ENCODE measurements at places on chromosomes 2 and 18.

DNA sequence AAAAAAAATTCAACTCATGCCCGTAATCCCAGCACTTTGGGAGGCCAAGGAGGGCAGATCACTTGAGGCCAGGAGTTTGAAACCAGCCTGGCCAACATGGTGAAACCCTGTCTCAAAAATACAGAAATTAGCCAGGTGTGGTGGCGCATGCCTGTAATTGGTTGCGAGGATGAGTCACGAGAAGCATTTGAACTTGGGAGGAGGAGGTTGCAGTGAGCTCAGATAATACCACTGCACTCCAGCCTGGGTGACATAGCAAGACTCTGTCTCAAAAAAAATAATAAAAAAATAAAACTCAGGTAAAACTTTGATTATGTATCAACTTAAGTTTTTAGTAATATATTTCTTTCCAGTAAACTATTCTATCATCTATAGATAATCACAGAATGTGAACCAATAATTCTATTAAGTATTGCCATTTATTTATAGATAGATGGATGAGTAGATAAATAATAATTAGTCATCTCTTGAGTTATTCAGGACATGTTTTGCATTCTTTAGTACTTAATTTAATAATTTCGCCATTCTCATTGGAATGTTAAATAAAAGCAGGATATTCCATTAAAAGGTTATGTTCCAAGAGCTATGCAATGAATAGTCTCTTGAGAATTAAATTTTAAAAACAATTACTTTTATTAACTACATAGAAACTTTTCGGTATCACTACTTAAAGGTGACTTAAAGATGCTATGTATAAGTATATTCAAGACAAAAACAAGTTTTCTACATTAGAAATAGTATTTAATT lies 48.7 kb downstream of the WDPCP start:
- DNase-seq: no peak

DNA sequence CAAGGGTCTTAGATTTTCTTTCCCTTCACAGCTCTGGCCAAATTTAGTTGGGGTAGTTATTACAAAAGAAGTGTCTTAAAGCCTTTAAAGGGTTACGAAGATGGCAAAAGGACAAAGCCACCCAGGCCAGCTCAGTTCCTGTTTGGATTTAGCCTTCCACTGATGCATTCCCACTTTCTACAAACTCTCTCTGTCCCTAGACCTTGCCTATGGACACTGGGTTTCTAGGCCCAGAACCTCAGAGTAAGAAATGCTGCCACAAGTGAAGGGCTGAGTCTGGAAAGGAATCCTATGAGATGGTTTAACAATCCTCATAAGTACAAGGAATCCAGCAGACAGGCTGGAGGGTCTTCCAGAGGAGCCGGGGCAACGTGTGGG lies 13.4 kb downstream of the NFE2L2 start:
- no peak for DNase-seq

DNA sequence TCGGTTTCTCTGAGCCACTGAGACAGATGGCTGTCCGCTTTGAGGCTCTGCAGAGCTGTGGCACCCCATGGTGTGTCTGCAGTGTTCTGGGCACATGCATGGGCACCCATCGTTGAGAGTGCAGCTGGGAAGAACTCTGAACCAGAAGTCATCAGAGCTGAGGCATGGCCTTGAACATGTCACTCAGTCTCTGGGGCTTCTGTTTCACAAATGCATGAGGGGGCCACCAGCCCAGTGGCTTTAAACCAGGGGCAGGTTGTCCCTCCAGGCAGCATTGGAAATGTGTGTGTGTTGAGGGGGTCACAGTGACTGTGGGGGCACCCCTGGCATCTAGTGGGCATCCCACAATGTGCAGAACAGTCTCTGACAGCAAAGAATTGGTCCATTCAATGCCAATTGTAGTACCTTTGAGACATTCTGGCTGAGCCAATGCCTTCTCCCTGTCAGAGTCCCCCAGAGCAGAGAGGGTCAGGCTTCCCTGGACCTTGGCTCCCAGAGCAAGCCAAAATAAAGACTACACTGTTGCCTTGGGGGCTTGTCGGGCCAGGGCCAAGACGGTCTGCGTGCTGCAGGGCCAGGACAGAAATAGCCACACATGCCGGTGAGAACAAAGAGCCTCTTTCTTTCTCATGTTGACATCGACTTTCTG lies 9.3 kb upstream of the PSMD1 start:
- no peak for DNase-seq

DNA sequence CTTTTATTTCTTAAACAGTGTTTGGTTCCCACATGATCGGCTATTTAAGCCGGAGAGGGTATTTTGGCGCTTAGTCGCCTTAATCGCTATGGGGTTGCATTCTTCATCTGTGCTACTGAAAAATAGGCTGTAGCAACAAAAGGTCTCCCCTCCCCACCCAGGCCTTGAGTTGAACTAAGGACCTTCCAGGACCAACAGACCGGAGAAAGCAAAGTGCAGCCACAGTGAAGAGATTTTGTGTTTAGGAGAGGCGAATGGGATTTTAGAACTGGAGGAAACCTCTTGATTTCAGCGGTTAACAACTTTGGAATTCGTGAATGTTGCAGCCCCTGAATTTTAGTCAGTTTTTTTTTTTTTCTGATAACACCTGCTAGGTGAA lies 1.4 kb downstream of the ITGA6 start:
- DNase-seq: no peak

DNA sequence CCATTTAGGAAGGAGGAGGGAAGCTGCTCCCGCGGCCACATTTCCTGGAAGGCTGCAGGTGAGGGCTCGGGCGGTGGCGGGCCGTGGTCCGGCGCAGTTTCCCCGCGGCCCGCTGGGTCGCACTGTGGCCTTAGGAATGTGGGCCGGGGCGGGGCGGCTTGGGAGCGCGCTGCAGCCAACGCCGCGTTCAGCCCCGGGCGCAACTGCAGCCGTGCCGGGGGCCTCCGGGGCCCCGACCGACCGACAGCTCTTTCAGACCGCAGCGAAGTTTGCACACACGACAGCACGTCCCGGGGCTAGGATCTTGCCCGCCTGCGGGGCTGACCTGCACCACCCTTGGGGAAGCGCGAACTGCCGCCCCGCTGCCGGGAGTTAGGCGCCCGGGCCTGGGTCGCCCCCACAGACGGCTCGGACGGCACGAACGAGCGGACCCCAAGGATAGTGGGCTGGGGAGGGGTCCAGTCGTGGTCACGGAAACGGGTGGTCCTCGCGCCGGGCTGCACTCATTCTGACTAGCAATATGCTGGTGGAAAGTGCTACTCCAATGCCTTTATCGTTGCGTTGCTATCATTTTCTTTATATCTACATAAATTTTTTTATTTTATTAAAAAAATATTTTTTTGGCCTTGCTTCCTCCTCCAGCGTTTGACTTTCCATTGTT lies 69.9 kb upstream of the DLX2 start:
- peak; percentile 26 for DNase-seq

- no peak for DNase-seq
Observed at GRCh38 chr2:21519821-21520220, 396.1 kb downstream of the TDRD15 start.

GRCh38 chr2:130251535-130251872 lies 53.3 kb upstream of the TUBA3E start:
- no peak for DNase-seq

- no peak for DNase-seq
Observed at GRCh38 chr2:52886556-52886955, 881.0 kb upstream of the CHAC2 start.

DNA sequence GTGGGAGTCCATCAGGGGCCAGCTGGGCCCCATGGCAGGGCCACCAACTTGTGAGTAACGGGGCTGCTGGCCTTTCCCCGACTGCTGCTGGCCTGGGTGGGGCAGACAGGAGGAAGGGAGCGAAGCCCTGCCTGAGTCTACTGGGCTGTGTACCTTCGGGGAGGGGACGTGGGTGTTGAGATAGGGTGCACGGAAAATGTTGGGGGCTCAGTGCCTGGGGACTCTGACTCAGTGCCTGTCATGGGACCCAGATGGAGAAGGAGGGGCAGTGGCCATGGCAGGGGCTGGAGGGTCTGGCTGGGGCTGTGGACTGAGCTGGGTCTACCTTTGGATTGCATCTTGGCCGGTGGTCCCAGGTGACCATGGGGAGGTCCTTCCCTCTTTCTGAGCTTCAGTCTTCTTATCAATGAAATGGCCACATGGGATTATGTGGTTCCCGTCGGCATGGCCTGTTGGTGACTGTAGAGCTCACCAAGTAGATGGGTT lies 4.0 kb downstream of the SLC4A3 start:
- no peak for DNase-seq

GRCh38 chr2:69169655-69170389 lies 156.8 kb downstream of the ANTXR1 start:
- DNase-seq: no peak

GRCh38 chr2:37576831-37577230 lies 94.6 kb downstream of the CDC42EP3 start:
- DNase-seq: no peak

- no peak for DNase-seq
Observed at GRCh38 chr18:50726960-50727589, 92.7 kb downstream of the MRO start.

DNA sequence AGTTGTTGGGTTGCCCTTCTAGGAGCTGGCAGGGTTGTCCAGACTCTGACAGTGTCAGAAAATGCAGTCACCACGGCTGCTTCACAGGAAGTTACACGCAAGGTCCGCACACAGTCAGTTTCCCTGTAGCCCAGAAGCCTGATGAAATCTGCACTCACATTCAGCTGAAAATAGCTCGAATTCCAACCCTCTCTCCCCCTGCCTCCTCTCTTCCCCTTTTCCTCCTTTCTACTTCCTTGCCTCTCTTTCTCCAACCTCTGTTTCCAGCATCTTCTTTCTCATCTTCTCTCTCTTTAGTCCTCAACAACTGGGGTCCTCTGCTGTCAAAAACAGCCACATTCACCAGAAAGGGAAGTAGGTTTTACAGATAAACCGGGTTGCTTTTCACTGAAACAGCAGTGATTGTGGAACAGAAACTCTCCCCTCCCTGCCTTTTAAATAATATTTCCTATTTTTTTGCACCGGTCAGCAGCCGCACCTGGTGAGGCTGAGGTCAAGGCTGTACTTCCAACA lies 69.3 kb downstream of the BCL11A start:
- no peak for DNase-seq

DNA sequence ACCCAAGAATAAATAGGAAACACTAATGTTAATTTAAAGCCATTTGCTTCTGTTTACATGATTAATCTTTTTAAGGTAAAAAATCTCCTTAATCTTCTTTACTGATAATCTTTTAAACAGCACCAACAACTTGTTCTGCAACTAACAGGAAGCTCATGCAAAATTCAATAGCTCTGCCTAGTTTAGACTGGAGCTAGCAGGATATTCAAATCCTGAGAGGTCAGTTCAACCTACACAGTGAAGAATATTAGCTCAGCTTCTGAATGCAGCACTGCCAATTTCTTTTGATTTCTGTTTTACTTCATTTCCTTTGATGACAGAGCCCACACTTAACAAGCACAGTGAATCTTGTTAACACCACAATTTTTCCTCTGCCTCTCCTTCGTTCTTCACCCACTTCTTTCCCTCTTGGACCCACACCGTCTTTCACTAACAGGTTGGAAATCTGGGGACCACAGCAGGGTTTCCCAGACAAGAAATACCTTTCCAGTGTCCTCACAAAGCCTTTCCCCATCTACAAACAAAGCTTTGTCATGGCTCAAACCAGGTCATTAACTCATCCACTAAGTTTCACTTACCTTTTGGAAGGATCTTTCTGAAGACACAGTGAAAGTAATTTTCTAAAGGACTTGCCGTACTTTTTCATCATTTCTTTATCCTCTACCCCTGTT lies 109.8 kb downstream of the STK39 start:
- no peak for DNase-seq

DNA sequence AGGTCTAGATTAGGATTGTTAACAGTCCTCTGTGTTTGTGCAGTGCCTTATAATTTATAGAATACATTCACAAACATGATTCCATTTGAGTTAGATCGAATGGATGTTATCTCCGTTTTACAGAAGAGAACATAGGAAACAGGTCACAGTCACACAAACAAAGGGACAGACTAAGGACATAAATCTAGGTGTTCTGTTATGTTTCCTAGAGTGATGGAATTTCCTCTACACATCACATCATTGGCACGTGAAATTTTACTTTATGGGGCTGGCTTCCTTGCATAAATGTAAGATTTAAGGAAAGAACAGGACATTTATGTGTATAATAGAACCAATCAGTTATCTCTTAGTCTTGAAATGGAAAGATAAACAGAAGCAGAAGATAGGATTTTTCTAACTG lies 6.4 kb downstream of the TRIM54 start:
- DNase-seq: no peak

DNA sequence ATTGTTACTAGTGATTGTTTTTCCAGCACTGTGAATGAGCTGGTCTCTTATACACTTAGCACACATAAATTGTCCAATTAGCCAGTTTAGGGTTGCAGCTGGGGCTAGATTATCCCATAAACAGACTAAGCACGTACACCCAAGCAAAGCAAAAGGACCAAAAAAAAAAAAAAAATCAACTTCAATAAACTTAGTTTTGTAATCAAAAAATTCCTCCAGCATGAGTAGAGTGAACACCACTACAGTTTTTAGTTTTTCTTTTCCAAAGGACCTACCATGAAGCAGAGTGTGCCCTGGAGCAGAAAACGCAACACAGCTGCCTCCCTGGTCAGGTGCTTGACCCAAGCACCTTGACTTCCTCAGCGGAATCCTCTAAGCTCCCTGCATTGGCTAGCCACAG lies 249.4 kb upstream of the SLC14A2 start:
- DNase-seq: no peak

- DNase-seq: no peak
Observed at GRCh38 chr2:225056330-225057073, 14.2 kb upstream of the DOCK10 start.

- no peak for DNase-seq
Observed at GRCh38 chr2:69993708-69994107, 32.3 kb upstream of the ASPRV1 start.

DNA sequence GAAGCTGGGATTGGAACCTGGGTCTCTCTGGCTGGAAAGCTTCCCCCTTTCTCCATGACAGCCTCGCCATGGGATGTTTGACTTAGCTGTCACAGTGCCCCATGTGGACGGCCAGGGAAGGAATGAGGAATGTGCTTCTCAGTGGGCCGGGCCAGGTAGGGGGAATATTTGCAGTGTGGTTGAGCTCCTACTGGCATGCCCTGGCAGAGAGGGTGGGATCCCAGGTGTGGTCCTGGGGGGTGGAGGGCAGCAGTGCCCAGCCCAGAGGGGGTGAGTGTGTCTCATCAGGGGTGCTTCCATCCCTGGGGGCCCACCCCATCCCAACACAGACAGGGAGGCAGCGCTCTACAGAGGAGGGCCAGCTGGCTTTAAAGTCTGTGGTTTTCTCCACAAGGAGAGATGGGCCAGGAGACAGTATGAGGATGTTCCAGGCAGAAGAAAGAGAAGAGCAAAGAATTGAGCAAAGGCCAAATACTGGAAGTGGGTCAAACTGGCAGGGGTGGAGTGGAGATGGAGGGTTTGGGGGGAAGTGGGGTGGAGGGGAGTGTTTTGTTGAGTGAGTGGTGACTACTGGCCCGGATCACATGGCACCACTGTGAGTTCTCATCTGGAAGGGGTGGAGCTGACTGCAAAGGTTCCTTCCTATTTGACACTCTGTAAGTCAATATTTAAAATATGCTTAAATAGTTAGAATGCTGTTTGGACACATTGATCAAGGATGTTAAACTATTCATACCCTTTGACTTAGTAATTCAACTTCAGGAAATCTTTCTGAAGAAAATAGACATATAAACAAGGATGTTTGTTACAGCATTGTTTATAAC lies 94.0 kb downstream of the MYCN start:
- DNase-seq: no peak
